GM10248 (cell line): ENCODE measurements at places on chromosomes 2 and 18.

DNA sequence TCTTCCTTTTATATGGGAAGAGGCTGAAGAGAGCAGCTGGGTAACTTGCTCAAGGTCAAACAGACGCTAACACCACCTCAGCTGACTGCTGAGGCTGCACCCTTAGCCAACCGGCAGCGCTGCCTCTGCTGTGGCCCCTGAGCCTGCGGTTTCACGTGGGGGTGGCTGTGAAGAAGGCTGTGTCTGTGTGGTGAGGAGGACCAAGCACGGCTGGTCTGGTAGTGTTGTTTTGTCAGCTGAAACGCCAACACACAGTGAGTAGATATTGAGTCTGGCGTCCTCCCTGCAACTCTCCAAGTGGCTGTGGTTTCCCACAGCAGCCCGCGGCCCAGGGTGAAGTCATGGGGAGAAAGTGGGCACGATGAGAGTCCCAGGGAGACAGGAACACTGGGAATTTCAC is 69.6 kb downstream of the THNSL2 start:
- no peak for DNase-seq

GRCh38 chr2:88554189-88554588 is 73.1 kb downstream of the EIF2AK3 start:
- DNase-seq: no peak

DNA sequence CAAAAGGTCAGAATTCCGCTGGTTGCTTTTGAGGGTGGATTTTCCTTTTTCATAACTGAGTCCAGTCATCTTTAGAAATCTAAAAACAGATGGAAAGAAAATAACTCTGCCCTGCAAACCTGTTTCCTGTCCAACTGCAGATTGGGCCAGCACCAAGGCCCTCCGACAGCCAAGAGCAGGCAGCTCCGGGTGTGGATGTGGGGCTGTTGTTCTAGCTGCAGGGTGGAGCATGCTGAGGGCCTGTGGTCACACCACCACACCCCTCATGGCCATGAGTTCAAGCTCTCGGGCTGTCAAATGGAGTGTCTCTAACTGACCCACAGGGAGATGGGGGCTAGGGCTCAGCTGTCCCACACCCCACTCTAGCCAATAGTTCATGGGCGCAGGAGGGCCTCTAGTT is 69.3 kb upstream of the BZW1 start:
- no peak for DNase-seq

DNA sequence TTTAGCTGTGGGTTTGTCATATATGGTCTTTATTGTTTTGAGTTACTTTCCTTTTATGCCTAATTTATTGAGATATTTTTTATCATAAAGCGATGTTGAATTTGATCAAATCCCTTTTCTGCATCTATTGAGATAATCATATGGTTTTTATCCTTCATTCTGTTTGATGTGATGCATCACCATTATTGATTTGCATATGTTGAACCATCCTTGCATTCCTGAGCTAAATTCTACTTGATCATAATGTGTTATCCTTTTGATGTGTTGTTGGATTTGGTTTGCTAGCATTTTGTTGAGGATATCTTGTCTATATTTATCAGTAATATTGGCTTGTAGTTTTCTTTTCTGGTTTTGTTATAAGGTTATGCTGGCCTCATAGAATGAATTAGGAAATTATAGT is 308.5 kb downstream of the ADCYAP1 start:
- DNase-seq: no peak

DNA sequence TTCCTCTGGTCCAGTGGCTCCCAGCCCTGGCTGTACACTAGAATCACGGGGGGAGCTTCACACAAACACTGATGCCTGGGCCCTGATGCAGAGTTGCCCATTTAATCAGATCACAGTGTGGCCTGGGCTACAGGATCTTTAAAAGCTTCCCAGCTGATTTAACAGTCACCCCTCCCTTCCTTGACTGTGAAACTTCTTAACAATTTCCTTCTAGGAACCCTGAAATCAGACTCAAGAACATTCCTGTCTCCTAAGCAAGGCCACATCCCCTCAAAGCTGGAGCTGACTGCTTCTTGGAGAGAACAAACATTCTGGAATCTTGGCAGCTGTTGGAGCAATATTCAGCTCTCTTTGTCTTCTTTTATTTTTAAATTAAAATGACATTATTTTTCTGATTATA is 88.7 kb downstream of the ADD2 start:
- no peak for DNase-seq

GRCh38 chr2:46171411-46171953 is 125.7 kb upstream of the EPAS1 start:
- DNase-seq: no peak

DNA sequence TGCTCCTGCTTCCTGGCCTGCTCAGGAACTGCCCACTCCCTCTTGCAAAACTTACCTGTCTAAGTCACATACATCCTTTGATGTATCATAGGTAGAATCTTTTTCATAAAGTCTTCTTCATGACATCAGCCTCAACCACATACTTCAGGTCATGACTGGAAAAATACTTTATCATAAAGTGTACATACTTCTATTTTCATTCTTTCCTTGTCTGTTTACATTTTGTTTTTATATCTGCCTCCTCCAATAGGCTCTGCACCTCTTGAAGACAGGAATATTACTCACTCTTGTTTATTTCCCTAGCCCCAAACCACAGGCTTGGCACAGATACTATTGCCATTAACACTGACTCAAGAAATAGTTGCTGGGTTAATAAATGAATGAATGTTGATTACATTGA is 43.6 kb upstream of the ZNF804A start:
- DNase-seq: no peak

DNA sequence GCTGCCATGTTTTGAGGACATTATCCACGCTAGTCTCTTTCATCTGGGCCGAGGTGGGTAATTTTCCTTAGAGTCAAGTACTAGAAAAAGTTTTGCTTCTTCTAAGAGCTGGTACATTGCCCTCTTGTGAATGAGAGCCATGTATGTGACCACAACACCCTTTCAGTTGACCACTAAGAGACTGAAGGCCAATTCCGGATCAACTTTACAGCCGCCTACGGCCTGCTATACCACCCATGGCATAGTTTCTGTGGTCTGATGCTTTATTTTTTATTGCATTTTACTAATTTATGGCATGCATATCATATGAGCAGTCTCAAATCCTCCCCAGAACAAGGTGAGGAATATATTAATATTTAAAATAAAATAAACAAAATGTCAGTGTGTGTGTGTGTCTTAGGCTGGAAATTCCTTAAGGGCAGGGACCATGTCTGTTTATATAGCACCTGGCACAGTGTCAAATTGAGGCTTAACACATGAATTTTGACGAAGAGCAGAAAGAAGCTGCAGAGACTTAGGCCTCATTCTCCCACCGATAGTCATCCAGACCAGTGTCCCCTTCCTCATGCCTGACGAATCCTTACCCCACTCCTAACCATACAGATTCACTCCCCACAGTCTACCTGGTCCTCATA is 35.4 kb downstream of the PSD4 start:
- no peak for DNase-seq

- peak; percentile 81 for DNase-seq
Observed at GRCh38 chr18:8696749-8697211, 8.6 kb upstream of the MTCL1 start.

GRCh38 chr18:12574494-12575185 is 83.3 kb downstream of the SPIRE1 start:
- DNase-seq: no peak

GRCh38 chr2:200177971-200178911 is 128.3 kb upstream of the SPATS2L start:
- no peak for DNase-seq

DNA sequence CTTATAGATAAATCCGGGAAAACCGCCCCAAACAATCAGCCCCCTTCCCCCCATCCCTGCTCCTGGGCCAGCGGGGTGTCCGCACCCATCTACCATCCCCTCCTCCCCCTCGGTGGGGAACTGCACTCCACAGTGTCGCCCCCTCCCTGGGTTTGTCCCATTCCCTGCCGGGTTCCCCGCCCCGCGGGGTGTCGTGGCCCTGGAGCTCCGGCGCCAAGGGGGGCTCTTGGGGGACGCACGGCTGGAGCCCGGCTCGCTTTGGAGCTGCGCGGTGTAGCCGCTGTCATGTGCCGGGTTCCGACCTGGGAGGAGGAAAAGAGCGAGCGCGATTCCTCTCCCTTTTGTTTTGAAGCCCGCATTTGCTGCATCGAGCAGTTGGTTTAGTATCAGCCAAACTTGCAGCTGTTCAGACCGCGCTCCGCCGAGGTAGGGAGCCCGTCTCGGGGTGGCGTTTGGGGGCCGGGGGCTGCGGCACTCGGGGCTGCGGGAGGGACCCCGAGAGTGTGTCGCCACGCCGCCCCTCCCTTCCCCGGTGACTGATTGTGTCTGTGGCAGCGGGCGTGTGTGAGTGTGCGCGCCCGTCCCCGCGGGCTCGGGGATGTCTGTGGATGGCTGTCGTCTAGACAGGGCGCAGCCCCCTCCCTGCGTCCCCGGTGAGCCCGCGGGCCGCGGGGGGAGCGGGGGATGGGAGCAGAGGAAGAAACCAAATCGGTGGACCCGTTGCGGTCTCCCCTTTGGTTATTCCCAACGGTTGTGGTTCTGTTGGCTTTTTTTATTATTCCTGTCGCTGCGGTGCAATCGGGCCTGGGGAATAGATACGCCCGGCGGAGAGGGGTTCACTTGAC is 797 bp downstream of the CTIF start:
- peak; percentile 46 for DNase-seq

DNA sequence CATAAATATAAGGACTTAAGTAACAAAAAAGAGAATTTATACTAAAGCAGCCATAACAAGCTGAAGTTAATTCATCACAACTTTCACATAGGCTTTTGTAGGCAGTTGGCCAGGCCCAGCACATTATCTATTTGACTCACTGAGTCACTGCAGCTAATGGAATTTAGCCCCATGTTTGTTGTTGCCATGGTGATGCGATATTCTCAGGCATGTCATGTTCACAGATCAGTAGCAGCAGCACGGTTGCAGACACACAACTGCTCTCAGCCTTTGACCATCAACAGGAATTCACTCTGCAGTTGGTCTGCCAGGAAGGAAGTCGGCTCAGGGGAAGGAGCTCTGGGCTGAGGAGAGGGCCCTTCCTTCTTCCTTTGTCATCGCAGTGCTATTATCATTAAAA is 639.8 kb downstream of the TMEM182 start:
- DNase-seq: no peak

DNA sequence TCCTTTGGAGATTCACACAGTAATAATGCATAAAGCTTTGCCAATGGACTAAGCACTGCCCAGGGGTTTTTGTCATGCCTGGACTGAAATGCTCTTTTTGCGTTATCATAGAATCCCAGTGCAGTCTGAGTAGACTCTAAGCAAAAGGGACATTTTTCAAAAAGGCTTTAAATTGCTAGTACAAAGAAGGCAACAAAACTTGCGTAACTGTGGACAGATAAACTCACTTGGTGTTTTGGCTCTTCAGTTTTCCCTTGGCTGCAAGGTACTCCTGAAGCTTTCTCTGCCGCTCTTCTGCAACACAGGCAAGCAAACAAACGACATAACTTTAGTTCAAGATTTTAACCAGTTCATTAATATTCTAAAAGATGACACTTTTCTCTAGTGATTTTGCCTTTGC is 2.1 kb downstream of the CKAP2L start:
- no peak for DNase-seq

GRCh38 chr18:46294318-46294717 is 190.1 kb downstream of the HAUS1 start:
- no peak for DNase-seq

- DNase-seq: no peak
Observed at GRCh38 chr2:217684431-217685254, 318.2 kb downstream of the TNS1 start.

- DNase-seq: no peak
Observed at GRCh38 chr2:11955314-11955713, 208.9 kb downstream of the LPIN1 start.

- no peak for DNase-seq
Observed at GRCh38 chr2:127634066-127634617, 11.8 kb upstream of the GPR17 start.

- DNase-seq: peak; percentile 50
Observed at GRCh38 chr18:62131301-62131909, 55.5 kb downstream of the PIGN start.

GRCh38 chr2:10316336-10316735 is 13.6 kb downstream of the HPCAL1 start:
- DNase-seq: no peak

- no peak for DNase-seq
Observed at GRCh38 chr2:129205766-129206165, 773.7 kb upstream of the RAB6C start.

DNA sequence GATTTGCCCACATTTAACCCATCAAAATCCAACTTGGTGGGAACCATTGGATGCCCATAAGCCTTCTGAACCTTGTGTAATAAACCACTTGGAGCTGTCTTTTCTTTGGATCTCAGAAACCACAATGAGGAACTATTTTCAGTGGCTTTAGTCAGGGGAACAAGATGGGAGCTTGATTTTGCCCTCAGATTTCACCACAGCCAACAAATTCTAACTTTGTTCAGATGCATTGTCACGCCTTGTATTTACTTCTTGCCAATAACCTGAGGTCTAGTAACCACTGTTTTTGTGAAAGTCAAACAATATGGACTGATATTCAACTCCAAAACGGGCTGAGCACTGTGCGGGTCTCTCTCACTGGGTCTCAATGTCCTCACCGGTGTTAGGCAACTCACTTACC is 508.2 kb downstream of the TNS1 start:
- no peak for DNase-seq

- no peak for DNase-seq
Observed at GRCh38 chr18:10475654-10476291, 21.3 kb downstream of the APCDD1 start.

- no peak for DNase-seq
Observed at GRCh38 chr2:51633073-51633472, 601.1 kb upstream of the NRXN1 start.

- no peak for DNase-seq
Observed at GRCh38 chr2:159476329-159476728, 140.0 kb downstream of the BAZ2B start.

DNA sequence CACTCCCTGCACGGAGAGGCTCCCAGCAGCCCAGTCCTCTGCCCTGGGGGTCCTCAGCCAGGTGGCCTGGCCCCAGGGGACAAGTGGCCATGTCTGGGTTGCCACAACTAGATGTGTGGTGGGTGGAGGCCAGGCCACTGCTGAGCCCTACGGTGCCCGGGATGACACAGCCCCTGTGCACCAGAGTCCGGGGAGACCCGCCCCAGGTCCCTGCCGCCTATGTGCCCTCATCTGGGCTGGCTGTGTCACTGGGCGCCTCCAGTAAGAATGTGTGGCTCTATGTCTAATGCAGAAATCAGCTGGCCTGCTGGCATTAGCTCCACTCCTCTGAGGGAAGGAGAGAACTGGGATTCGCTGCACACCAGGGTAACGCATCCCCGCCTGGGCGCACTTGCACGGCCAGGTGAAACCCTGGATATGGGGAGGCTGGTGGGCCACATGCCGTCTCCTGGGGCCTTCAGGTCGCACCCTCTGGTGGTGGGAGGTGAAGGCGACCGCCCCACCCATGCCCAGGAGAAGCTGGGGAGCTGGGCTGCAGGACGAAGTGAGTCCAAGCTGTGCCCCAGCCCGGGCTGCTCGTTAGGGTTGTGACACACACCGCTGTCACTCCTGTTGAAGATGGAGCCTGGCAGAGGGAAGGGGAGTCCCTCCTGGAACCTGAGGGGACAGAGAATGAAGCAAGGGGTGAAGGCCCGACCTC is 136.1 kb downstream of the PTGR3 start:
- no peak for DNase-seq

- no peak for DNase-seq
Observed at GRCh38 chr2:206075113-206075512, 10.9 kb downstream of the INO80D start.
